ENCODE measurements at places on chromosomes 7 and 10.

DNA sequence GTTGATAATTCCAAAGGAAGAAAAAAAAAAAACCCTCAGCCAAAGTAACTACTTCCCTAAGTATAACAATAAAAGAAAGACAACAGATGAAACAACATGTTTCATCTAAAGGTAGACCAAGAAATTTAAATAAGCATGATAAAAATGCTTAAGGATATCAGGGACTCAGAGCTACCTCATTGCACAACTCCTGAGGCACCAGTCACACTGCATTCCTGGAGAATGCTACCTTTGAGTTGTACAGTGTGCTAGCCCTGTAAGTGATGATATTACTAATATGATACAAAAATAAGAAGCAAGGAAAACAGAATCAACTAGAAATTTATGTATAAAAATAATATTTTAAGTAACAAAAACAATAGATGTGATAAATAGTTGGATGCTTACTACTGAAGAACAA is 29.5 kb upstream of the C7orf33 start:
- no peak for DNase-seq

DNA sequence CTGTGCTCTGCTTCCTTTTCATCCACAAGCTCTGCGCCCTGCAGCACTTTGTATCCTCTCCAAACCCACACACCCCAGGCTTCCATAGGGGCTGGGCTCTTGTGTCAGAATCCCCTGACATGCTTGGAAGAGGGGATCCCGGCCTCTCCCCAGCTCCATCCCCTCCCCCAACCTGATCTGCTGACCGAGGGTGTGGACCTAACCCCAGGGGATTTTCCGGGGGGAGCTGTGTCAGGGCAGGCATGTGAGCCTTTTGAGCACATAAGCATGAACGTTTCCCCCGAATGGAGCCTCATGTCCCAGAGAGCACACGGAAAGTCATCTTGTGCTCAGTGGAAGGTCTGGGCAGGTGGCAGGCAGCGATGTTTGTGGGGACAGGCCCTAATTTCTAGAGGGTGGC is 17.7 kb downstream of the GPR26 start:
- DNase-seq, result no peak

GRCh38 chr10:99984211-99985034 is 25.3 kb downstream of the DNMBP start:
- no peak for DNase-seq

- peak; percentile 7 for DNase-seq
Observed at GRCh38 chr7:2231992-2232765, 566 bp downstream of the MAD1L1 start.

DNA sequence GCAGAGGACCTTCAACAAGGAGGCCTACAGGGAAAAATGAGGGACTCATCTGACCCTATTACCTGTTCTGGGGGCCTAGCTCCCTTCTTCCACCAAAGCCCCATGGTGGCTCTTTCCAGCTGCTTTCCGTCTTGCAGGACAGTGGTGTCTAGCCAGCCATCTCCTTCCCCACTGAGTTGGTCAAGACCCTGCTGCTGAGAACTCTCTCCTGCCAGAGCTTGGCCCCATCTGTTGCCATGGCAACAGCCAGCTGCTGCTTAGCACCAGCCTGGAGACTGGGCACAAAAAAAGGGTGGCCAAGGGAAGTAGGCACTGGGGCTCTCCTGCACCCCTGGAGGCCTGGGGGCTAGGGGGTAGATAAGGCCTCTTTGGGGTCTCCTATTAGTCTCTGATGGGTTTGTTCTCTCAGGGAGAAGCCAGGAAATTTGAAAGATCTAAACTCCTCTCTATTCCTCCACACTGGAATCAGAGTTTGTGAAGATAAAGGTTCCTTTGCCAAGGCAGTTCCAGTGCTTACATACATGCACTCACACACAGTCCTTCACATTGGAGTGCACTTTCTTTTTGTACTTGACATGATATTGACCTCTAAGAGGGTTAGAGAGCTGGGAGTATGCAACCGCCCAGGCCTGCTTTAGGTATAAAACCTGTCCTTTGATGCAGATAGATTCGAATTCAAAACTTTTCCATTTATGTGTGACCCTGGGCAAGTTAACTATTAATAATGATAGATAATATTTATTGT is 15.8 kb downstream of the TSPAN33 start:
- no peak for DNase-seq

- DNase-seq, result no peak
Observed at GRCh38 chr10:8776926-8777622, 722.6 kb downstream of the GATA3 start.

GRCh38 chr7:155524018-155524556 is 22.3 kb downstream of the CNPY1 start:
- no peak for DNase-seq

- no peak for DNase-seq
Observed at GRCh38 chr7:42241424-42241823, 4.4 kb upstream of the GLI3 start.

- DNase-seq, result no peak
Observed at GRCh38 chr10:88319960-88320517, 263.1 kb downstream of the RNLS start.

DNA sequence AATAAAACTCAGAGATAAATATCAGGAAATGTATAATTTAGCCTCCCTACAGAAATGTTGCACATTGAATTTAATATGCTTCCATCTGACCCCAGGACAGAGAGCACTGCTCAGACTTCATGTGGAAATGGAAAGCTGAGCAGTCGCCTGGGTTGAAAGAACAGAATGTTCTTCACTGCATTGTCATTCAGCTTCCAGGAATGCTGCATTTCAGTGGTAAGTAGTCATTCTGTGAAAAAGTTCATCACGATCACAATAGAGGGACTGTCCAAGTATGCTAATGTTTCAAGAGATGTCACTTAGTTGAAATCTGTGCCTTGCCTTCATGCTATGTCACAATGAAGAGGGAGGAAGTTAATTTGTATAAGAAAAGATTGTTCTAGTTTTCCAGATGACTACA is 147.3 kb downstream of the NRCAM start:
- DNase-seq, result no peak

DNA sequence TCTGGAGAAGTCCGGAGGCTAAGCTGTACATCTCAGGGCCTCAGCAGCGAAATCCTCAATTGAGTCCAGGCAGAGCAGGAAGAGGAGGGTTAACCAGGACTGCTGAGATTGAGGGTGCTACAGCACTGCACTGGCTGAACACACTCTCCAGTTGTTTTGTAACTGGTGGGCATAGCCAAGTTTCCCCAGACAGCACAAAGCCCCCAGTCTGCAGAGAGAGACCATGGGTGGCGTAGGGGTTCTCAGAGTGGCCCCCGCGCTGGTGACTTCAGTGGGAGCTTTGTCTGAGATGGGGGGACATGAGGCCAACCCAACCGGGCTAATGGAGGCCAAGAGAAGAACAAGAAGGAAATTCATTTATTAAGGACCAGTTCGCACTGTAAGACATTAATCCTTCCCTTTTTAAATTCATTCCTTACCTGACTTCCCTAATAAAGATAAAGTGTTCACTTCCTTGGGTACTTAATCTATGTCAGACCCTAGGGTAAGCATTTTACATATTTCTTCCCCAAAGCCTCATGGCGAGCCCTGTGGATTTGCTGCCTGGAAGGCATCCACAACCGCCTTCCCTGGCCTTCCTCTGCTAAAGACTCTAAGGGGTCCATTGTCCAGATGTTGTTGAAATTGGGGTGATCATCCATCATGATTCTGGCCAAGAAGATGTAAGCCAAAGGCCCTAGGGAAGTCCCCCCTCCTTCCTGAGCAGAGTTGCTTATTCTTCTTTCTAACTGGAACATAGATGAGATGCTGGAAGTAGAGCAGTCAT is 121.4 kb upstream of the CHST15 start:
- DNase-seq, result no peak

DNA sequence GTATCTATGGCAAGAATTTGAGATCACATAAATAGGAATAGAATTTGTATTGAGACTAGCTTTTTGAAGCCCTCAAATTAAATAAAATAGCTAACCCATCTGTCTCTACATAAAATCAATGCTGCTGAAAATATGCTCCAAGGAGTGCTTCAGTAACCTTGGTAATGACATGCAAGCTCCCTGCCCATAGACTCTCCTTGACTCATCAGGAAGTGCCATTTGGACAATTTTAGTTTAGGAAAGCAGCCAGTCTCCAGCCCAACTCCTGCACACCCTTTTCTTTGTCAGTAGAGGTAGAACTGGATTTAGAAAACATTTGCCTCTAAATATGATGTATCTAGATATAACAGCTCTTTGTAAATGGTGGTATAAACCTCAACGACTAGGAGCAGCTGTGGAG is 69.9 kb upstream of the PTPRZ1 start:
- no peak for DNase-seq

DNA sequence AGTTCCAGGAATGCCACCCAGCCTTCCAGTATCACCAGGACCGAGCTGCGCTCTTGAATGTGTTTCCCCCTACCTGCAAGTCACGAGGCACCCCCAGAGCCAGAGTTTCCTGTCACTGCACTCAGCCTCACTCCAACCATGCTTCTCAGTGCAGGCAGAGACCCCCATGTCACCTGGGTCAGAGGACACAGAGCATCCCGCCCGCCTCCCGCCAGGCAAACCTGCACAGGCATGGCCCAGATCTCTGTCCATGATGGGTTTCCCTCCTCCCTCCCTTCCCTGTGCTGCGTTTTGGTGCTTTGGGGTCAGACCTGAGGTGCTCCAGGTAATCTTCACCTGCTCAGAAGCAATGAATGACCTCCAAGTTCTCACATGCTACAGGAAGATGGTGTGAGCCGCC is 3.1 kb upstream of the RET start:
- DNase-seq, result no peak

DNA sequence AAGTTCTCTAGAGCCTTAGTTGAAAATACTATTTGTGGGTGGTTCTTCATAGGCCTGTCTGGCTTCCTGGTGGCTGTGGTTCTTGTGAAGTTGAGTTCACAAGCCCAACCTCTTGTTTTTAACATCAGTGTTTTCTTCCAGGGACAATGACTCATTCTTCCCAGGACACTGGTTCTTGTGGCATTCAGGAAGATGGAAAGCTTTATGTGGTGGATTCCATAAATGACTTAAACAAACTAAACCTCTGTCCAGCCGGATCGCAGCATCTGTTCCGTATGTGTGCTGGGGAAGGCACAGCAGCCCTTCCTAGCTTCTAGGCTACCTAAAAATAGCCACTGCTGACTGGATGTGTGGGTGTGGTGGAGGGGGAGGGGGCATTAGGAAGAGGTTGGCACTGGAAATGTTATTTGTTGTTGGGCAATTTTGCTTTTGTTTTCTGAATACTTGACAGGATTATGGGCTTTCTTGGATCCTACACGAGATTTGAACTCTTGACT is 3.9 kb downstream of the LSMEM1 start:
- DNase-seq, result peak; percentile 82

DNA sequence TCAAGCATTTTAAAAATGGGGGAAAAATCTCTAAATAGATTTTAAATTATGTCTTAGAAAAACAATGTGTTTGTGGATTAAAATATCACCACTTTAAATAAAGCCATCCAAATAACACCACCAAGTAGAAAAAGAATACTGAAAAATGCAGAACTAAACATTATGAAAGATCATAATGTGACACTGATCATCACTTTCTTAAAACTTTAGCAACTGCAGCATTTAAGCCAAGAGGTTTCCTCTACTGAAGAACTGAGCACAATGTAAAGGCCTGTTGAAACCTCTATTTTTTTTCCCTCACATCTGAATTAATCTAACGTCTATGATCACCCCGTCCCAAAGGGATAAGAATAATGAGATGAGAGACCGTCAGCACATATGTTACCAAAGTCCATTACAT is 18.6 kb downstream of the MINDY3 start:
- DNase-seq, result no peak

DNA sequence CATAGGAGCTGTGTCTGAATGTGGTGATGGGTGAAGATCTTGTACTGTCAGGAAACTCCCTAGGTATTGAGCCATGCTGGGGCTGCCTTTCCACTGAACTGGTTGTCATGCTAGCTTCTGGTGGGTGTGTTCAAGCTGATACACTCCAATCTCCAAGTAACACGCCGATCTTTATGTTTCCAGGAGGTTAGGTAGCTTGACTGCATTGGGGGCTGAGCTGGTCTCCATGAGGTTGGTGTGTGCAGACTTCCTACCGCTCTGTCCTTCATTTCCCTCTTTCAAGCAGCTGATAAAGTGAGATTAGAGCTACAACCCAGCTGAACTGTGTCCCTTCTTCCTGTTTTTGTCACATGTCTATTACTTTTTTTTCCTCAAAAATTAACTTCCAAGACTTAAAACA is 265.5 kb downstream of the ANKRD30A start:
- no peak for DNase-seq

DNA sequence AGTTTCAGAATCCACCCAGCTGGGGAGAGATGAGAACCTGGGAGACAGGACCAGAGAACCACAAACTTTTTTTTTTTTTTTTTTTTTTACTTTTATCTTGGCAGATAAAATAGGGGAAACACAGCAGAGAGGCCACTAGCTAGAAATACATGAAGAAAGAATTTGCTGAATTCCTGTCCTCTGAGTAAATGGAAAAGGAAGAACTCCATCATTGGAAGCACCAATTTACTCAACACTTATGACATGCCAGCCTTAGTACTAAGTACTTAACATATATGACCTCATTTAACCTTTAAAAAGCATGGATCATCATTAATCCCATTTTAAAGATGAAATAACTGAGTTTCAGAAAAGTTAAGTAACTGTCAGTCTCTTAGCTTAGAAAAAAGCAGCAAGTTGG is 343.0 kb upstream of the NPSR1 start:
- no peak for DNase-seq

- DNase-seq, result no peak
Observed at GRCh38 chr7:148256433-148256832, 334.1 kb upstream of the C7orf33 start.

- peak; percentile 92 for DNase-seq
Observed at GRCh38 chr7:138935465-138936011, 45.7 kb downstream of the KIAA1549 start.

DNA sequence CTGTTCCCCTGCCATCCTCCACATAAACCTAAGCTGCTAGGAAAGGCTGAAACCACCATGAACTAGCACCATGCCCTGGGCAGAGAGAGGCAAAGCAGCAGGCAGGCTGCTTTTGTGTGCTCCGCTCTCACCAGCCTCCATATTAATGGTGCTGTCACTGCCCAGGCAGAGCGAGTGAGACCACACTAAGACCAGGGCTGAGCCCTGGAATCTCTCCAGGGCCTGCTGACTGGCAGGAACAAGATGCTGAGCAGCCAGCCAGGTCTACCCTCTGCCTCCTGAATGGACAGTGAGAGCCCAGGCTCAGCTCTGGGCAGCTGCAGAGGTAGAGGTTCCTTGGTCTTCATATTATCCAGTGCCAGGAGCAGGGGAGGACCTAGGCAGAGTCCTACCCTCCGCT is 1.6 kb upstream of the CRHR2 start:
- DNase-seq, result no peak

DNA sequence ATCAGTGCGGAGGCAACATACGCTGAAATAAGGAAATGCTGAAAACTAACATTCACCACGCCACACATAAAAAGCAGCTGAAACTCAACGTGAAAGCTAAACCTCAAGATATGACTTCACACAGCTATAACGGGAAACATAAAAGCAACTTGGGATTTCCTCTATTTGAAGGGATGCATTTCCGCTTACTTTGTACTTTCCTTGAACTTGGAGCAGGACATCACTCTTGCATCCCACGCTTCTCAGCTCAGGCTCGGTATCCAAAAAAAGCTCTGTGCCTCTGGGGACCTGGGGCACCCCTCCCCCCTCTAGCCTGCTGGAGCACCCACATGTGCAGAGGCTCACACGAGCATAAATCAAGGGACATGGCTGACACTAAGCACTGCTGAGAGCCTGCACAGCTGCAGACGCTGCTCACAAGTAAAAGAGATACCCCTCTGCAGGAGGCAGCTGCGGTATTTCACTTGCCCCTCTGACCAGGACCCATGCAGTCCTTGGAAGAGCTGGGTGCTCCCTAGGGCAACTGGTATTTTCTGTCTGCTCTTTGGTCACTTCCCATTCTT is 34.2 kb downstream of the PARD3 start:
- DNase-seq, result no peak

GRCh38 chr7:149860821-149861727 is 12.7 kb upstream of the ATP6V0E2 start:
- no peak for DNase-seq

Data from LoVo (cell line).